Muscle of leg (tissue), 16 donors: ENCODE measurements at places on chromosomes 1 and 21.

- DNase-seq, result no peak
Measured at GRCh38 chr1:44792736-44793502, 4.9 kb upstream of the BEST4 start.

DNA sequence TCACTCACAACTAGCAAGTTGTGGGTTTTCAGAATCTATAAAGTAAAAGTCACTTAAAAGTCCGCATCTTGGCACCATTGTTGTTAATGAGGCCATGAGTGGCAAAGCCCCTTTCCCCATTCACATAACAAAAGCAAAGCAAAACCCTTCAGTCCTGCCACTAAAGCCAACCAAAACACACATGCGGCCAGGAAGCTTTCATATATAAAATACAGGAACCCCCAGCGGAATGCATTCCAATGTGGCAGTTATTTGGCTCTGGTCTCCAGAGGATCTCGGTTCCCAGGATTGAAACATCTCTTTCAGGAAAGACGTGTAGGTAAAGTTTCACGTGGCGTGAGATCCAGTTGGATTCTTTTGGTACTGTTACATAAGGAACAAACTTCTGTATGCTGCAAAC, 2.5 kb upstream of the LBR start:
- no peak for DNase-seq

DNA sequence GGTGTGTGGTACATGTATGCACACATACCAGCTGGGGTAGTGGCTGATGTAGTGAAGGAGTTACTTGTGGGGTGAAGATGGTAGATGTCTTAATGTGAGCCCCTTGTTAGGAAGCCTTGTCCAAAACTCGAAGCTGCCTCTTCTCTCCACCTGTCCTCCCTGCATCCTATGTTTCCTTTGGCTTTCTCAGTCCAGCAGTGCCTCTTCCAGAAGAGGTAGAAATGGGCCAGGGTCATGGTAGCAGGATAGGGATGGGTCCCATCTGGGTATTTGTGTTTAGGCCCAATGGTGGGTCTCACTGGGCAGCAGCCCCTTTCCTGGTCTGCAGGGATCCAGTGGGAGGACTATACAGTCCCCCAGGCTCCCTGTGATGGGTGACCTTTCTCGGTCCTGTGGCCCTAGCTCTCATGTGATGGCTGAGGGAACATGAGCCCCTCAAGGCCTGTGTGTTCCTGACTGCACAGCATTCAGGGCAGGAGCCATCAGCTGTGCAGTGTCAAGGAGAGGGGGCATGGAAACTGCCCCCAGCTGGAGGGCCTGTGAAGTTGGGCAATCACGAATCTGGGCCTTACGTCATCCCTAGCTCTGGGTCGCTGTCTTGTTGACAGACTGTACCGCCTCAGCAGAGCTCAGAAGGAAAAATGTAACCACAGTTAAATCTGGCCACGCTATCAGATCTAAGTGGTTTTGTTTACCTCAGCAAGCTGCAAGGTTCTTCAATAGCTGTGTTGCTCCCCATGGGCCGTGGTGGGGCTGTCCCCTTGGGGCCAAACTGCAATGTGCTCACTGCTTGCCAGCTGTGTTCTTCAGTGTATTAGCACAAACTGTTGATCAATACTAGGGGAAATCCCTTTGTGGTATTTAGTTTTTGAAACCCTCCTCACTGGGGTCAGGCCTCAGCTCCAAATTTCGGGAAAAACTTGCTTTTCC, 82.7 kb downstream of the NOS1AP start:
- DNase-seq, result no peak

DNA sequence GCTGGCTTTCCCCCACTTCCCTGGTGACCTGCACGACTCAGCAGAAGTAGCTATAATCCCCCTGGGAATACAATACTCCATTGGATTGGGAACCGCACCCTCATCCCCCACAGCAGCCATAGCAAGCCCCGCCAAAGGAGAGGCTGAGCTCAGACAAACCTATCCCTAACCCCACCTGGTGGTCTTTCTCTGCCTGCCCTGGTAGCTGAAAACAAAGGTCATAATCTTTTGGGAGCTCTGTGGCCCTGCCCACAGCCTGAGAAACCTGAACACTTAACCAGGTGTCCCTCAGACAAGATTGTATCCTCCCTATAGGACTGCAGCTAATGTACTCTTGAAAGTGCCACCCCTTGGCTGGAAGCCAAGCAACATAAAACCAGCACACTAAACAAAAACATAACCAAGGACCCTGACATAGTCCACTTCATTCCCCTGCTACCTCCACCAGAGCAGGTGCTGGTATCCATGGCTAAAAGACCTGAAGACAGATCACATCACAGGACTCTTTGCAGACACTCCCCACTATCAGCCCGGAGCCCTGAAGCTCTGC, 71.6 kb upstream of the RUNX1 start:
- DNase-seq, result no peak

GRCh38 chr1:39849203-39849602, 34.1 kb downstream of the TRIT1 start:
- no peak for DNase-seq

GRCh38 chr1:181485287-181486097, 2.2 kb downstream of the CACNA1E start:
- DNase-seq, result no peak
